CD4-positive, alpha-beta memory T cell (primary cell): ENCODE measurements at places on chromosomes 5 and 9.

DNA sequence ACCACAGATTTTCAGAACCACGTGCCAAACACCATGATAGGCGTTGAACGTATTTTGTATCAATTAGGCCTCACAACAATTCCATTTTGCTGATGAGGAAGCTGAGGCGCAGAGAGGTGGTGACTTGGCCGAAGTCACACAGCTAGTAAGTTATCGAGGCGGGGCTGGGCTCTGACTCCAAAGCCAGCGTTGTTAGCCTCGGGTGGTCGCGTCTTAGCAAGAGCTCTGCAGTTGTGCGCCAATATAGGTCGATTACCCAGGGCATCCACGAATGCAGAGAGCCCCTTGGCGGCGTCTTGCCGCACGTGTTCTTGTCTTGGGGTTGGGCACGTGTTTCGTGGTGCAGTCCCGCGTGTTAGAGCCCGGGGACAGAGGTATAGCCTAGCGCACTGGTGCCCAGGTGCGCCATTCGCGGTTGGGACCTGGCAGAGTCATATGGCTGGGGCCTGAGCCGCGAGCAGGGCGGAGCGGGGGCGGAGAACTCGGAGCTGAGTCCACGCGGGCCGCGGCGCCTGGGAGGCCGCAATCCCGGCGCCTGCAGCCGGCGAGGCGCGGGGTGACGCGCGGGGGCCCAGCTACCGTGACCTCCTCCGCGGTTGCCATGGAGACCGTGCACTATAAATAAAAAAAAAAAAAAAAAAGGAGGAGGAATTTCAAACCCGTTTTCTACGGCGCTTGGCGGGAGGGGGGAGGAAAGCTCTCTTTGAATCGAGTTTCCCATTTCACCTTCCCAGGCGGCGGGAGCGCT lies 62.3 kb downstream of the CXXC5 start:
- peaks cover 10% of the 10 kb centered on the region for H3K27me3 ChIP-seq
- H3K4me3 ChIP-seq: no peak overlapping the region
- peak overlapping the region; percentile 32 for H3K27ac ChIP-seq
- no peaks in the 10 kb centered on the region for H3K36me3 ChIP-seq

- H3K4me1 ChIP-seq: no peaks in the 10 kb centered on the region
- no peak overlapping the region for H3K4me3 ChIP-seq
- no peaks in the 10 kb centered on the region for H3K36me3 ChIP-seq
These were observed 78.1 kb upstream of the PITX1 start for GRCh38 chr5:135112008-135112725.

DNA sequence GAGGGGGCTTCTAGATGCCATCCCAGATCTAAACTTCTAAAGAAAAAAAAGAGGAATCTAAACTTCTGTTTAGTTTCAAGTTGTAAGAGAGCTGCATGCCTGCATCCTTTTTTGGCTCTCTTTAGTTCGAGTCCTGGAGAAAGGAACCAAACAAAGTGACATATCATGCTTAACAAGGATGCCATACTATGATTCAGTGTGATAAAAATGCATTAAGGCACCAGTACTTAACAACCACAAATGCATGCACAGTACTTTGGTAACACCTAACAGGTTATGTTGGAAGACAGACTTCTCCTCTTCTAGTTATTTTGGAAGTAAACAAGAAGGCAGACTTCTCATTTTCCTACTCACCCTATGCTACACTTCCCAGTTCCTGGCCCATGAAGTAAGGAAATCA lies 27.3 kb downstream of the NME5 start:
- H3K36me3 ChIP-seq: no peaks in the 10 kb centered on the region
- H3K27me3 ChIP-seq: peaks cover 4% of the 10 kb centered on the region
- no peaks in the 10 kb centered on the region for H3K4me1 ChIP-seq
- H3K27ac ChIP-seq: no peak overlapping the region

GRCh38 chr5:168827636-168828035 lies 248.5 kb upstream of the PANK3 start:
- no peak overlapping the region for H3K27ac ChIP-seq
- no peaks in the 10 kb centered on the region for H3K27me3 ChIP-seq
- no peak for DNase-seq
- H3K4me3 ChIP-seq: no peak overlapping the region
- no peaks in the 10 kb centered on the region for H3K36me3 ChIP-seq
- H3K4me1 ChIP-seq: no peaks in the 10 kb centered on the region

- H3K4me3 ChIP-seq: no peak overlapping the region
- no peak overlapping the region for H3K27ac ChIP-seq
- H3K27me3 ChIP-seq: peaks cover 28% of the 10 kb centered on the region
- no peak for DNase-seq
These were observed 4.6 kb upstream of the SLC9A3 start for GRCh38 chr5:528629-529511.

DNA sequence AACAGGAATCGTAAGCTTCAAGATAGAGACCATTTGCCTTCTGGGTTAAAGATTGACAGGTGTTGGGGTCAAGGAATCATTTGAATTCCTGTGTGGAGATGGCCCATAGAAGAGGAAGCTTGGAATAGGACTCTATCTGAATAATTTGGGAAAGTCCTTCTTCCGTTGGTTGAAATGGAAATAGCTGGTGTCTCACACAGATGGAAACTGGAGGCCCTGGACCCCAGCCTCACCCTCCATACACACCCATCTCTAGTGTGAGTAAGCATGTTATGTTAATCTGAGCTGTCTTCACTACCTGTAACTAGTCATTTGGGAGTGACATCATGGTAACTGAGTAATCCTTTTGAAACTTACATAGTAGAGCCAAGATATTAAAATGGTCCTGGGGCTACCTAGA lies 184.4 kb downstream of the CD180 start:
- H3K27me3 ChIP-seq: no peaks in the 10 kb centered on the region
- H3K27ac ChIP-seq: no peak overlapping the region
- no peak overlapping the region for H3K4me3 ChIP-seq
- no peaks in the 10 kb centered on the region for H3K36me3 ChIP-seq
- no peak for DNase-seq

GRCh38 chr5:142486581-142486980 lies 161.8 kb upstream of the SPRY4 start:
- H3K27me3 ChIP-seq: no peaks in the 10 kb centered on the region
- H3K36me3 ChIP-seq: no peaks in the 10 kb centered on the region
- no peaks in the 10 kb centered on the region for H3K4me1 ChIP-seq
- DNase-seq: no peak

- H3K36me3 ChIP-seq: peaks cover 6% of the 10 kb centered on the region
- H3K4me3 ChIP-seq: no peak overlapping the region
- DNase-seq: no peak
- H3K27ac ChIP-seq: no peak overlapping the region
- H3K4me1 ChIP-seq: no peaks in the 10 kb centered on the region
These were observed 22.6 kb upstream of the HK3 start for GRCh38 chr5:176921714-176922113.

GRCh38 chr5:34499001-34499734 lies 157.0 kb upstream of the RAI14 start:
- H3K27ac ChIP-seq: no peak overlapping the region
- H3K4me1 ChIP-seq: no peaks in the 10 kb centered on the region
- H3K27me3 ChIP-seq: no peaks in the 10 kb centered on the region
- H3K4me3 ChIP-seq: no peak overlapping the region
- no peak for DNase-seq

DNA sequence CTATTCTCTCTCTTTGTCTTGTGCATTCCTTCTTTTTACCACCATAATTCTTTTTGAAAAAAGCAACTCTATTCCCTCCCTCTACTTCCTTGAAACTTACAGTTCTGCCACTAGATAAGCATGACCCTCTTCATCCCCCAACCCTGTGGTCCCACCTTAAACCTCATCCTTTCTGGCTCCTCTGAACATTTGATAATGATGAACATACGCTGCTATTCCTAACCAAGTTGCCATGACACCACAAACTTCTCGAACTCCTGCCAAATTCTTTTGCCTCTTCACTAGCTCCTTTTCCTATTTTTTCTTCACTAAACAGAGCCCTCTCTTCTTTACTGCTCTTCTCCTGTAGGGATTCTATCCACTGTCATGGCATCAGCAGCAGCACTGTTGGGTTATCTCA lies 57.1 kb downstream of the MOCS2 start:
- H3K4me1 ChIP-seq: no peaks in the 10 kb centered on the region
- DNase-seq: no peak
- H3K27ac ChIP-seq: no peak overlapping the region
